ENCODE measurements at places on chromosomes 4 and X. TPM values are rescaled to one million over a fixed set of nuclear protein-coding genes. Genes with fewer than 3 reads are reported as not detected.

GRCh38 chrX:107978707-107979307, 3.4 kb downstream of the TEX13B start:
- no peak for DNase-seq

GRCh38 chrX:101745046-101745445, 85.4 kb upstream of the ARMCX2 start:
- DNase-seq = no peak

DNA sequence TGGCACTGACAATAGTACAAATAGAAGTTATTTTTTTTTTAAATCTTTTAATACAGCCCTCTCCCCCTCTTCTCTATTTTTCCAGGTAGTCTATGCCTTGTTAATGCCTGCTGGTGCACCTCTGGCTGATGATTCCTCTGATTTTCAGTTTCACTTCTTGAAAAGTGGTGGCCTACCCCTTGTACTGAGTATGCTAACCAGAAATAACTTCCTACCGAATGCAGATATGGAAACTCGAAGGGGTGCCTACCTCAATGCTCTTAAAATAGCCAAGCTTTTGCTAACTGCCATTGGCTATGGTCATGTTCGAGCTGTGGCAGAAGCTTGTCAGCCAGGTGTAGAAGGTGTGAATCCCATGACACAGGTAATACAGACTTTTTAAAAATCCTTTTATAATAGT, 99.1 kb downstream of the USP9X start:
- DNase-seq = no peak

DNA sequence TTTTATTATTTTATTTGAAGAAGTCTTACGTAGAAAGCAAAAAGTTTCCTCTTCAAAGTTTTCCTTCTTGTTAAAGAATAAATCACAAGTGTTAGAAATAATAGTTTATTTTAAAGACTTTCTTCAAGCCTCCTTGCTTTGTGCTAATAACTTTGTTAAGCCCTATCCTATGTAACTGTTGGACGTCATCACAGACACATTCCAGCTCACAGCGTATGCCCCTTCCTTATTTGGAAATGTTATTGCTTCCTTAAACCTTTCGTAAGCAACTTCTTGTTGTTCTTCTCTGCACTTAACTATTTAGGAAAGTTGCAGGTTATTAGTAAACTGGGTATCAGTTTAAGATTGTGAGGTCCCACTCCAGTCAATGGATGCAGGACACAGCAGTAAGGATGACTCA, 7.6 kb upstream of the SRD5A3 start:
- no peak for DNase-seq

DNA sequence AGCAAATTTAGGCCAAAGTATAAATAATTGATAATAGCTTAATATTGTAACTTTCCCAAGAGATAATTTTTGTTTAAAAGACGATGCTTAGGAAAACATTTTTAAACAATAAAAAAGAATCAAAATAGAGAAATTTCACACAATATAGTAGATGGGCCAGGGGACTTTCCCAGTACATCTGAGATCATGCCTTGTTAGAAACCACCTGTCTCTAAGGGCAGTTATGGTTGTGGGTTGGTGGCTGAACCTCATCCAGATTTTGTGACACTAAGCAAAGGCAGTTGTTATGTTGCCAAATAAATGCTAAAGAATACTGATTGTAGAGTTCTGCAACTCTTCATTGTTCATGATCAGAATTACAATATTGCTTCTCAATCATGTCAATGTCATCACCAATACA, 270.6 kb downstream of the BANK1 start:
- DNase-seq = no peak

DNA sequence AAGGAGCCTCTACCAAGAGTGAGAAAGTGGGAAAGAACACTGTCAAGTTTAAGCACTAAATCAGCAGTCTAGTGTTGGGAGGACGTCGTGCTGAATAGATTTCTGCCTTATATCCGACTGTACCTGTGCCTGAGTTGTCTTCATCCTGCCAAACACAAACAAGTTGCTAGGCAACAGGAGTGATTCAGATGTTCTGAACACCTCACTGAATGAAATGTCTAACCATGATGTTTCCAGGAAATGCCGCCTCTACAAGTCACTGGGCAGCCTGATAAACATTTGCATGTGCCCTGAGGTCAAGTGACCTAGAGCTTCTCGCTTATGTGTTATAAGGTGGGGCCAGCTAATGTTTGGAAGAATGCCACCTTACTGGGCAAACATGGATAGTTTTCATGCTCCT, 37.9 kb downstream of the SGMS2 start:
- peak; percentile 74 for DNase-seq

DNA sequence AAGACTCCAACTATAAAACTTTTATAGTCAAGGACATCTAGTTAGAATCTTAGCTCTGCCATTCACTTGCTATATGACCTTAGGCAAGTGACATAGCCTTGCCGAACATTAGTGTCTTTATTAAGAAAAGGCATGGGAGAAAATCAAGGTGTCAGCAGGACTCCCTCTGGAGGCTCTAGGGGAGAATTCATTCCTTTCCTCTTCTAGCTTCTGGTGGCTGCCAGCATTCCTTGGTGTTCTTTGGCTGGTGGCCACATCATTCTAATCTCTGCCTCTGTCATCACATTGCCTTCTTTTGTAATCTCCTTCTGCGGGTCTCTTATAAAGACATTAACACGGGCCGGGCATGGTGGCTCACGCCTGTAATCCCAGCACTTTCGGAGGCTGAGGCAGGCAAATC, 99.8 kb downstream of the PPP1R2C start:
- no peak for DNase-seq

DNA sequence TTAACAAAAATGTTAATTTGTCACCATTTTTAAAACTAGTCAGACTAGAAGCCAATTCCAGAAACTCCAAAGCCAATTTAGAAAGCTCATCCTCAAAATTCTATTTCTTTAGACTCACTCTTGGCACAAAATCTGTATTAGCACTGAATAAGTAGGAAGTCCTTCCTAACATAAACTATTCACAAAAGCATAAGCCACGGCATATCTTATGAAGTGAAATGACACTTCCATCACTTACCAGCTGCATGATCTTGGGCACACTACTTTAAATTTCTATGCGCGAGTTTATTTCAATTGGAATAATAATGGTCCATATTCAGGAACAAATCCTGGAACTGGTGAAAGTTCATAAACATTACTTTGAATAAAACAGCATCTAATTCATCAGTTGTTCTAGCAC, 1544.0 kb downstream of the TECRL start:
- DNase-seq = no peak

DNA sequence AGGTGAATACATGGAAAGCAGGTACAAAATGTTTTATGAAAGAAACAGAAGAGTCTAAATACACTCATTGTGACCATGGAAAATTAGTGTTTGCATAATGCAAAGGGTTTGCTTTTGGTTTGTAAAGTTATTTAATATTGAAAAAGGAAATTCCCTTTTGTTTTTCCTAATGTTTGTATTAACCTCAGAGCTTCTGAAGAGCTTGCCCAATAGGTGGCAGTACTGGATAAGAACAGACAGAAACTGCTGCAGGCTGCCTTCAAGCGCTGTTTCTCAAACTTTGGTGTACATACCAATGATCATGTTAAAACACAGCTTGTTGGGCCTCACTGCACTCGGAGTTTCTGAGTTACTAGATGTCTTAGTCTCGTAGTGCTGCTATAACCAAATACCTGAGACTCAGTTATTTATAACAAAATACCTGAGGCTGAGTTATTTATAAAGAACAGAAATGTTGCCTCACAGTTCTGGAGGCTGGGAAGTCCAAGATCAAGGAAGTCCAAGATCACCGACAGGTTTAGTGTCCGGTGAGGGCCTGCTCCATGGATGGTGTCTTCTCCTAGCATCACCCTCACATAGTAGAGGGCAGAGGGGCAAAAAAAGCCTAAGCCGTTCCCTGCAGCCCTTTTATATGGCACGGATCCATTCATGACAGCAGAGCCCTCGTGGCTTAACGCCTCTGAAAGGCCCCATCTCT, 54.2 kb downstream of the SUPT20HL2 start:
- DNase-seq = no peak

GRCh38 chr4:82044141-82044993, 329.4 kb downstream of the HNRNPD start:
- no peak for DNase-seq

DNA sequence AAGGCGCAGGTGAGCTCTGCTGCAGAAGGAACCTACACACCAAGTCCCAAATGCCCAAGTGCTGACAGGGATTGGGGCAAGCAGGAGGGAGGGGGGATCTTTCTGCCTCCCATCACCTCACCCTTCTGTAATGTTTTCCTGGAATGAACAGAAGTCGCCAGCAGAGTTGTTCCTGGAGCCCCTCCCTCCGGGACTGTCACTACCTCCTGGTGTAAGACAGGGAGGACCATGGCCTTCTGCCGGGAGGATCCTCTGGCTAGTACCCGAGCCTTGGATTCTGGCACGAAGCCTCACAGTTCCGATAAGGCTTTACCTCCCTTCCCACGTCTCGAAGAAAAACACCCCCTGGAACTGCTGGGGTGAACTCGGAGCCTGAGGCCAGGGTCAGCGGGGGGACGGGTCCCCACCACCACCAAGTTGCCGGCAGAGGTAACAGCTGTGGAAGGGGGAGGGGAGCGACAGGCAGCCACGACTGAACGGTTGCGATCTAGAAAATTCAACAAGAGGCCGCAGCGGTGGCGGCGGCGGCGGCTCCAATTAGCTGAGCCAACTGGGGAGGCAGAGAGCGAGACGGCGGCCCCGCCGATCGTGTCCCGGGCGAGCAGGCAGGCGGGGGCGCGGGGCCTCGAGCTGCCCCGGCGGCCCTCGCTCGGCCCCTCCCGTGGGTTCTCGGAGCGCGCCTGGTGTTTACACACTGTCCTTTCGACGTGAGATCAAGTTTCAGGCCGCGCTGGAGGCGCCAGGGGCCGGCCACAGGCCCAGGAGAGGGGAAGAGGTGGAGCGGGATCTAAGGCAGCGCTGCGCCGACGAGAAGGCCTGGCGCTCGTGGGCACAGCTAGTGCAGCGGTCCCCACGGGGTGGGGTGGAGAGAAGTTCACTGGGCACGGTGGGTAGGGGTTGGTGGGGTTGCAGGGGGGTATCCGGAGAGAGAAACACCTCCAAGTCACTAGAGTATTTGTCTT, 53.7 kb upstream of the BCOR start:
- no peak for DNase-seq

FHL1 gene
- 67.9 TPM for total RNA-seq

ANTXR2 gene
- 27.8 TPM for total RNA-seq

FRMPD4 gene
- not detected for total RNA-seq

All from Panc1 (cell line).